ENCODE measurements at places on chromosomes 11 and 22.

DNA sequence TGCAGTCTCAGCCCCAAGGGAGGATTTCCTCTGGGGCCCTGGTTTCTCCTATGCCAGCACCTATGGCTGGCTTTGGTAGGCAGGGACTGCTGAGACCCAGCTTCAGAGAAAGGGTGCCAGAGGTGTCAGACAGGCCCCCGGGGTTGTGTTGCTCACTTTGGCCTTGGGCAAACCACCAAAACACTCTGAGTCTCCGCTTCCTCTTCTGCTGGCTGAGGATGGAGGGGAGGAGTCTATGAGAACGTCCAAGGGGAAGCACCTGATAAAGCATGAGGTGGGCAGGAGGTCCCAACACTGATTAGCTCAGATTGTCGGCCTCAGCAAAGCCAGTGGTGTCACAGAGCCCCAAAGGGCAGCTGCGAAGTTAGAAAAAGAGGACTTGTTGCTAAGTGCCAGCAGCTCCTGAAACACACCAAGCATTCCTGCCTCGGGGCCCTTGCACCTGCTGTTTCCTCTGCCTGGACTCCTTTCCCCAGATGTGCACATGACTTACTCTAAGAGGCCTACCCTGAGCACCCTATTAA, 10.5 kb downstream of the SMTNL1 start:
- DNase-seq: no peak

DNA sequence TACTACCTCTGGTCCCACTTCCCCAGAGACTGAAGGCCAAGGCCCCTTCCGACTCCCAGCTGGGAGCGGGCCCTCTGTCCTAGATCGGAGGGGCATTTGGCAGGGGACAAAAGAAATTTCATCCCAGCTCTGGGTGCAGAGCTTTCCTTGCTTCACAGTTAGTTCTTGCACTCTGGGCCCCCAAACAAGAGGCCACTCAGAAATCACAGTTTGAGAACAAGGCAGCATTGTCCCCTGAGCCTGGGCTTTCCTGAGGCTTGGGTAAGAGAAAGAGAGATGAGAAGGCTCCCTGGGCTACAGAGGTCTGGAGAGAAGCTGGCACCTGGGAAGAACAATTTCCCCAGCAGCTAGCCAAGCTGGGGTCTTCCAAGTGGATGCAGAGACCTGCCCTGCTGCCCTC, 71.8 kb upstream of the NCAM1 start:
- DNase-seq: no peak

GRCh38 chr11:99932684-99933083, 754.4 kb upstream of the ARHGAP42 start:
- DNase-seq: no peak

DNA sequence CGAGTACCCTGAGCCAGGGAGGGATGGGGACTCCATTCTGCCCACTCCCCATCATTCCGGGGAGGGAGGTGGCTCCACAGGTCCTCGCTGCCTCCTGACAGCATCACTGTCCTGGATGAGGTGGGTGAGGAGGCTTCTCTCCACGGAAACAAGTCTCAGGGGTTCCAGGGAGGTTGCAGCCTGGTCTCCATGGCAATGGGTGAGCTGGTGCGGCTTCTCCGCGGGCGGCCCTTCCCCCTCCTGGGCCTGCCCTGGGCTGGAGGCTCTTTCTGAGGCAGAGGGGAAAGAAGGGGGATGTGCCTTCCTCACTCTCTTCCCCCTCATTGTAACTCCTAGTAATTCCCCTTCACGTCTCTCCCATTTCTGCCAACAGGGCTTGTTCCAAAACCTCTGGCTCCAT, 37.1 kb upstream of the PARVG start:
- no peak for DNase-seq

- DNase-seq: no peak
Measured at GRCh38 chr11:100340466-100341319, 346.4 kb upstream of the ARHGAP42 start.

DNA sequence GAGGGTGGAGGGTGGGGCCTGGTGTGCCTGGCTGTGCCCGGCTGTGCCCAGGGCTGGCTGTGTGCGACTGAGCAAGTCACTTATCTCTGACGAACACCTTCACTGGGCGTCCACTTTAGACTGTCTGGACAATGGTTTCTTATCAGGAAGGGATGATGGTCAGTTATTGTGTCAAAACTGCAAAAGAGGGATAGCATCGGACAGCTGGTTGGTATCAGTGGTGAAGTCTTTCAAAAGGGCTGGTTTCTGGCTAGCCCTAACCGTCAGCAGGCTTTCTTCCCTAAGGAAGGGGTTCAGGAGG, 4.1 kb upstream of the MGAT3 start:
- no peak for DNase-seq

DNA sequence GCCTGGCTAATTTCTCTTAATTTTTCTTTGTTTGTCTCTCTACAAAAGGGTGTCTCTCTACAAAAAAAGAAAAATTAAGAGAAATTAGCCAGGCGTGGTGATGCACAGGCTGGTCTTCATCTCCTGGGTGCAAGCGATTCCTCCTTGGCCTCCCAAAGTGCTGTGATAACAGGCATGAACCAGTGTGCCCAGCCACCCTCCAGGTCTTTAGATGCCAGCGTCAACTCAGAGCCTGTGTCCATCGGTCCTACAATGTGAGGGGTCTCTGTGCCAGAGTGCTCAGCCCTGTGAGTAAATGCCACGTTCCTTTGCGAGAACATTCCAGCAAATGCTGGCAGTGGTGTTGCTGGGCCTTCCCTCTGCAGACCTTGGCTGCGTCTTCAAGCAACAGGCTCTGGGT, 62.7 kb downstream of the IGF2 start:
- no peak for DNase-seq

- peak; percentile 12 for DNase-seq
Measured at GRCh38 chr11:105862736-105863367, 159.2 kb downstream of the MSANTD4 start.

- no peak for DNase-seq
Measured at GRCh38 chr11:108035690-108036089, 27.0 kb downstream of the CUL5 start.

- no peak for DNase-seq
Measured at GRCh38 chr11:114278342-114279065, 17.7 kb upstream of the NNMT start.

GRCh38 chr11:114284021-114284420, 12.2 kb upstream of the NNMT start:
- DNase-seq: no peak

DNA sequence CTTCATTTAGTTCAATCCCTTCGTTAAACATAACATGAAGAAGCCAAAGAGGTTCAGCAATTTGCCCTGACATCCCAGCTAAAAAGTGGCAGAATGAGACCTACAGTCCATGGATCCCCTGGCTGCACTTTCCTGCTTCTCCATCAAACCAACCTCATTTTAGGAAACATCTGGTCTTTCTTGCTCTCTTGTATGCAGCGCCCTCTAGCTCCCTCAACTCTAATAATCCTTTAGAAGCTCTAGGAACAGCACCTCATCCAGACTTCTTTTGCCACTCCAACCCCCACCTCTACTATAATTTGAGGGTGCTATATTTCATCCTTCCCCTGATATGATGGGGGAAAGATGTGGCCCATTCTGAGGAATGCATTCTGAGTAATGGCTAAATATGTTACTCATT, 7.4 kb downstream of the CNTF start:
- DNase-seq: no peak

- no peak for DNase-seq
Measured at GRCh38 chr22:47445212-47445611, 682.8 kb downstream of the TBC1D22A start.

DNA sequence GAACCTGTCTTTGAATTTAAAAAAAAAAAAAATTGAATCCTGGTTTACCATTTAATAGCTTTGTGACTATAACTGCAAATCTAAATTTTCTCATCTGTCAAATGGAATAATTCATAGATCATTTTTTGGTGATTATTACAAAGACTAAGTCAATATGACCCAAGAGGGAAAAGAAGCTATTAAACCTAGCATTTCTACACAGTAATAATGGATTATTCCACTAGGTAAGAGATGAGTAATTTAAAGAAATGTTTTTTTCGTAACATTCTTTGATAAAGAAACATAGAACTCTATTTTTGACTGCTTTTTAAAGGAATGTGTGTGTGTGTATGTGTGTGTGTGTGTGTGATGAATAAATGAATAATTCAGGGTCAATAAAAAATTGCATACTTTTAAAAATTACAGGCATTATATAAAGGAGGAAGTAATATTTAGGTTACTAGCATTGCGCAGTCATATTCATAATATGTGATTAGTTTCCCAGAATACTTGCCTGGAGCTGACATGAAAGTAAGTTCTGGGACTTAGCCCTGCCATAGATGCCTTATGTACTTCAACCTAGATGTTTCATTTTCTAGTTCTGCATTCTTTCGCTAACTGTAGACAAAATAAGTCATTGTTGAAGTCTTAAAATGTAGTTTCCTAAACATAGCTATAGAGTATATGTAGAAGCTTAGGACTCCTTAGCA, 72.9 kb downstream of the TMEM135 start:
- DNase-seq: no peak

DNA sequence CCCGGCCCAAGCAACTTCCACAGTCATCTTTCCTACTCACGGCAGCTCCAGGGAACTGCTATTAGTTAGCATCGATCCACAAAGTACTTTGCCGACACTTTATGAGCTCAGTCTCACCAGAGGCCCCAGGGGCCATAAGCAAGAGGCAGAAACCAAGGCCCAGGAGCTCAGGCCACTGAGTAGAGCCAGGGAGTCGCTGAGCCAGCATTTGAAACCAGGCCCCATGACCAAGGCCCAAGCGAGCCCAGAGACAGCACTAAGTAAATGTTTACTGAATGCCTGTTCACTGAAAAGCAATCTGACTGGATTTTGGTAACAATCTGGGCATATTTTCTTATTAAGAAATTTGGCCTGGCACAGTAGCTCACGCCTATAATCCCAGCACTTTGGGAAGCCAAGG, 43.3 kb downstream of the ARRB1 start:
- DNase-seq: no peak

DNA sequence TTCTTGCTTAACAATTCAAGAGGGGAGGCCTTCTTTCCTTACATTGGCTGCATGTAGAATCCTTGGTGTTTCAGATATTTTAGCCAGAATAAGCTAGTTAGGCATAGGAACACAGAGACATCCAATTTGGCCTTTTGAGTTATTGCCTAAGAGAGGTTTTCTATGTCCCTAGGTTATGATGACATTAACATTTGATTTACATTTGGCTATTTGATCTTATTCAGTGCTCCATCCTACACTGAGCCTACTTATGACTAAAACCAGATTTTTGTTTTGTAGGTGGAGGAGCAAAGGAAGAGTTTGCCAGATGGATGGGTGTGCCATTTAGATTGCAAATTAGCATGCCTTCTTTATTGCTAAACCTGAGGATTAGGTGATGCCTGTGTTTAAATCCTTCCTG, 11.1 kb upstream of the SLC37A2 start:
- no peak for DNase-seq

DNA sequence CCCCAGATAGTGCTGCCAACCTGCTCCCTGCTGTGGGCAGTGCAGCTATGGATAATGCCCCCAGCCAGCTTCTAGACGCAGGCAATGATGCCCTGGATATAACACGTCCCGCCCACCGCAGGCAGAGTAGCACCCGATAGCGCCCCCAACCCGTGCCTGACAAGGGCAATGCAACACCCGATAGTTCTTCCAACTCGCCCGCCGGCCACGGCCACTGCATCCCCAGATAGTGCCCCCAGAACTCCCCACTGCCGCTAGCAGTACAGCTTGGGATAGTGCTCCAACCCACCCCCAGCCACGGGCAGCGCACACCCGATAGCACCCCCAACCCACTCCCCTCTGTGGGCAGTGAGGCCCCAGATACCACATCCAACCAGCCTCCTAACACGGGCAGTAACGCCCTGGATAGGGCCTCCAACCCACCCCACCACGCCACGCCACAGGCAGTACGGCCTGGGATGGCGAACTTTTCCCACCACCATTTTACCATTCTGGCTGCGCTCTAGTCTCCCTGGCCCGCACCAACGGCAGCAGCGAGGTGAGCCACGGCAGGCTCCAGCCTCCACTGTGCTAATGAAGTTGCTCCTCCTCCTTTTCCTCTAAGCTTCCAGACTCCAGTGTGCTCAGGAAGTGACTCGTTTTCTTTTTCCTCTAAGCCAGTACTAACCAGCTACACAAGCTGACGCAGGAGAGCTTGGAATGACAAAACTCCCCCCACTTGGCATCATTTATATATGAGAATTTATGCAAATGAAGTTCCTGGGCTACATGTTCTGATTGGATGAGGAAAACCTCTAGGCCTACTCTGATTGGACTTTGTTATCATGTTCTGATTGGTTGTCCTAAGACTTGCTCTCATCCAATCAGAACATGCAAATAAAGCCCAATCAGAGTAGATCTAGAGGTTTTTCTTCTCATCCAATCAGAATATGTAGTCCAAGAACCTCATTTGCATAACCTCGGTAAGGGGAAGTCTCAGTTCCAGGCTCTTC, 3.0 kb upstream of the RFPL3 start:
- DNase-seq: no peak

- DNase-seq: no peak
Measured at GRCh38 chr11:2890466-2891294, 5.1 kb upstream of the CDKN1C start.

DNA sequence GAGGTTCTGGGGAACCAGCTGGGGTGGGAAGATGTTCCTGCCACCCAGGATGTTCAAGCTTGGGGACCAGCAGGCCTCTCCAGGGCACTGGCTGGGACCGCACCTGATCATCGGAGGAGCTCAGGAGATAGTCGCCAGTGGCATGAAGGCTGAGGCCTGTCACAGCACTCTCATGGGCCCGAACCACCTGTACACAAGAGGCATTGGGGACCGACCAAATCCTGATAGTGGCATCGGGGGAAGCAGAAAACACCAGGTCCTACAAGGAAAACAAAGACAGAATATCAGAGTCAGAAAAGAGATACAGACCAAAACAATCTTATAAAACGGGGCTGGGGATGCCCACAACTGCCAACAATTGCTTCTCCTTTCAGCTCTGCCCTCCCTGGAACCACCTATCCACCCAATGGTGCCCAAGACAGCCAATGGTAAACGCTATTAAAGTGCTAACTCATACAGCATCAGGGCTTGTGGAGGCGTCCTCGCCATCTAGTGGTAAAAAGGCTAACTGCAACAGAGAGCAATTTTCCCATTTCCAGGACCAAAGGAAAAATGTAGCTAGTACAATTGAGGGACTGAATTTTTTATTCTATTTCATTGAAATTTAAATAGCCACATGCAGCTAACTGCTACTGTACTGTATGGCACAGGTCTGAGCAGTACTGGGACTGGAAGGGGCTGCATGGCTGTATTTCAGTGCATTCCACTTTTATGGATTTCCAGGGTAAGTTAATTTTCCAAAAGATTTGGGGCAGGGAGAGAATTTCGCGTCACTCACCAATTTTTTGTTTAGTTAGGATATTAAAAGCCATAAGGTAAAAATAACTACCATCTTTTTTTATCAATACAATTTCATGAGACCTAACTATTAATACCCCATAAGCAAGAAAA, 7.1 kb downstream of the PRPF19 start:
- no peak for DNase-seq

DNA sequence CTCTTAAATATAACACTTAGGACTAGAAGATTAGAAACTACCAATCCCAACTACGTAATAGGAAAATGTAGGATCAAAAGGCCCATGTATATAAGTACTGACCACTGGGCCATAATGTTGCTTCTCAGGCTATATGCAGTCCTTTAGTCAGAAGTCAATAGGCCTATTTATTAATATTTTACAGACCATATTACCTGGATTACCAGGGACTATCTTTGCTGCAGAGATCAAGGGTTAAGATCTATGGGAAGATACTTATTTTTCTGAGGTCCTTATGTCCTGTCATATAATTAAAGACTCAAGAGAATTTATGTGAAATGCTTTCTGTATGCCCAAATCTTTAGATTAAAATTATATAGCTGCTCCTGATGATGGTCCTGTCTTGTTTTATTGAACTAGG, 57.2 kb downstream of the CTNND1 start:
- DNase-seq: no peak

GRCh38 chr22:49921508-49922278, 3.3 kb downstream of the CRELD2 start:
- no peak for DNase-seq

GRCh38 chr11:120336641-120337354, 585 bp downstream of the ARHGEF12 start:
- DNase-seq: peak; percentile 61
